NCI-H345 (cell line): ENCODE measurements at places on chromosomes 7 and 10.

GRCh38 chr7:33813331-33813730 is 92.0 kb upstream of the BMPER start:
- no peak for DNase-seq

GRCh38 chr10:63331586-63331985 is 134.2 kb downstream of the JMJD1C start:
- no peak for DNase-seq

- no peak for DNase-seq
These were observed 29.0 kb downstream of the TIMM23 start for GRCh38 chr10:46001187-46001756.

DNA sequence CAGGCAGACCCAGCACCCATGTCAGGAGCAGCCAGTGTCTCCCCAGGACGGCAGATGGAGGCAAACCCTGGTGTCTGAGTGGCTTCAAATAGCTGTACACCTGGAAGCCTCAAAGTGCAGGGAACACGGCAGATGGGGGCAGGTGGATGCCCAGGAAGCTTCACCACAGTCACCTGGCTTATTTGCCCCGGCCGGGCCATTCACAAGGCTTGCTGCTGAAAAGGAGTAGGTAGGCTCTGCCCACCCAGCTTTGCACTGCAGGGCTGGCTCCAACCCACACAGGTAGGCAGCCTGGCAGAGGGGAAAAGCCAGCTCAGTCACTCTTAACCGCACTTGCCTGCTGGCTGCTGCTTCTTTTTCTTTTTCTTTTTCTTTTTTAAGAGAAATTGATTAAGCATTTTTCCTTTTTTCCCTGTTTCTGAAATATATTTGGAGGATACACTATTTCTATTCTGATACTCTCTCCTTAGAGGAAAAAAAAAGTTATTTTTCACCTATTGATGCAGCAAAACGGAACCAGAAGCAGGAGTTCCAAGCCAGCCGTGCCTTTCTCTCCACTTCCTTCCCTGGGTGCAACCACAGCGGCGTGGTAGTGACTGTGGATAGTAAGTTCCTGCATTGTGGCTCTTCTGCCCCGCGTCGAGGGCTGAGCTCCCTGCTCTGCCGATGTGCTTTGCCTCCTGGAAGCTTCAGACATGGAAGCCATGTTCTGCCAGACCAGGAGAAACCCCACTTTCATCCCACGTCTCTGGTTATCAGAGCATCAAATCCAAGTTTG is 118.3 kb downstream of the KLF6 start:
- no peak for DNase-seq

DNA sequence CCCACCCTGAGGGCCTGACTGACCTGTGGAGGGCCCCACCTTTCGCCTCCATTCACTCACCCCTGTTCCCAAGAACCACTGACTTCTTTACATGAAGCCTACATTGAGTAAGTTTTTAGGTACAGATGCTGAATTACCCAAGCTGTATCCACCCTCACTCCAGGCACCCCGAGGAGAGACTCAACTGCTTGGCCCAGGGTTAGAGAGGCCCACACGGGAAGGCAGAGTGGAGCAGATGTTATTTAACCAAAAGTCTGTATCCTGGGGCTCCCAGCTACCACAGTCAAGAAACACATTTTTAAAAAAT is 213.1 kb upstream of the FRMD4A start:
- DNase-seq = no peak
